ENCODE measurements at places on chromosomes 4 and X.

- DNase-seq: no peak
- H3K27ac ChIP-seq: no peak overlapping the region
- H3K27me3 ChIP-seq: no peaks in the 10 kb centered on the region
- no peaks in the 10 kb centered on the region for H3K36me3 ChIP-seq
- no peaks in the 10 kb centered on the region for H3K4me1 ChIP-seq
Observed at GRCh38 chr4:176588436-176588835, 204.3 kb downstream of the VEGFC start.

DNA sequence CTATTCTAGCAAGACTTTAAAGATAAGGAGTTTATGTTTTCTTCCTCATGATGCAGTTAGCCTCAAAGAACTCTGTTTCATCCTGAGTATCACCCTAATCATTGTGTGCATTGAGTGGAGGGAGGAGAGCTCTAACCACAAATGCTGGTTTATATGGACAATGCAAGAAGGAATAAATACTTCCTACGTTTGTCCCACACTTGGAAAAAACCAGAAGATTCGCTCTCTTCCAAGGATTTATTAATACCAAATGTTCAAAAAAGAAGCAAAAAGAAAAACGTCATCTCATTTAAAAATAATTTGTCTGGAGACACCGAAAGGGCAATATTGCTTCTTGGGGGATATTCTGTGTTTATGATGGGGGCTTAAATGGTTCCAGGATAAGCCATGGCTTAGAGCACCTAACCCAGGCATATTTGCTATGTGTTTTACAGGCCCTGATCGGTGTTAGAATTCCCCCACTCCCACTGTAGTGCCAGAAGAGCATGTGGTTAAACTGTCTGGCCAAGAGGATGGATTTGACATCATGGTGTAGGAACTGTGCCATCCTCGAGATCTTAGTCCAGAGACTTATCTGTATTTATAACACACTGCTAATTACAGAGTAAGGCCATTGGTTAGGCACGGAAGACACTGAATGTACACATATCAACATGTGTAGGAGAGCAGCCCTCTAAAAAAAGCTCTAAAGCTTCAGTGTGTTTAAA, 227.2 kb downstream of the ANK2 start:
- peaks cover 23% of the 10 kb centered on the region for H3K27me3 ChIP-seq
- no peak overlapping the region for H3K4me3 ChIP-seq
- no peak overlapping the region for H3K27ac ChIP-seq
- no peaks in the 10 kb centered on the region for H3K4me1 ChIP-seq
- no peak for DNase-seq

GRCh38 chr4:87045659-87046058, 110.8 kb downstream of the AFF1 start:
- peaks cover 30% of the 10 kb centered on the region for H3K4me1 ChIP-seq
- H3K4me3 ChIP-seq: no peak overlapping the region
- peaks cover 39% of the 10 kb centered on the region for H3K36me3 ChIP-seq

- H3K27ac ChIP-seq: no peak overlapping the region
- no peak for DNase-seq
- H3K36me3 ChIP-seq: no peaks in the 10 kb centered on the region
- H3K27me3 ChIP-seq: no peaks in the 10 kb centered on the region
- H3K4me1 ChIP-seq: no peaks in the 10 kb centered on the region
- no peak overlapping the region for H3K4me3 ChIP-seq
Observed at GRCh38 chrX:32896088-32896487, 315.3 kb downstream of the DMD start.

GRCh38 chr4:51995647-51996220, 24.4 kb downstream of the LRRC66 start:
- no peak overlapping the region for H3K27ac ChIP-seq
- H3K4me1 ChIP-seq: no peaks in the 10 kb centered on the region
- no peak overlapping the region for H3K4me3 ChIP-seq
- no peaks in the 10 kb centered on the region for H3K36me3 ChIP-seq
- no peaks in the 10 kb centered on the region for H3K27me3 ChIP-seq

DNA sequence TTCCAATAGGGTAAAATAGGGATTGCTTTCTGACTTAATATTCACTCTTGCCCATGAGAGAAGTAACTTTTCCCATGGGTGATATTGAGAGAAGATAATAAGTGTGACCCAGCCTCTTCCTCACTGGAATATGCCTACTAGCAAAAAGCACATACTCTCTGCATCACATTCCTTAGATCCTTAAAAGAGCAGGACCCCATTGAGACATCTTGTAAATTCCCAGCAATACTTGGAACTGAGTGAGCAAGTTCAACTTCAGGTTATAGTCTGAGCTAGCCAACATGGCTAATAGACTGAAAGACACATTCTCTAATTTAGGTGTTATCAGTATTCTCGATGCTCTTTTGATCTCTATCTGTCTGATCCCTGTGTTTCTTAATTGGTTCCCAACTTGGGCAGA, 1372.3 kb downstream of the STIM2 start:
- H3K4me1 ChIP-seq: no peaks in the 10 kb centered on the region
- H3K27ac ChIP-seq: no peak overlapping the region
- no peaks in the 10 kb centered on the region for H3K27me3 ChIP-seq
- H3K36me3 ChIP-seq: no peaks in the 10 kb centered on the region
- no peak for DNase-seq

GRCh38 chr4:98620087-98620784, 38.2 kb downstream of the TSPAN5 start:
- no peaks in the 10 kb centered on the region for H3K27me3 ChIP-seq
- H3K4me1 ChIP-seq: peaks cover 27% of the 10 kb centered on the region
- DNase-seq: no peak
- no peak overlapping the region for H3K4me3 ChIP-seq
- H3K36me3 ChIP-seq: no peaks in the 10 kb centered on the region

DNA sequence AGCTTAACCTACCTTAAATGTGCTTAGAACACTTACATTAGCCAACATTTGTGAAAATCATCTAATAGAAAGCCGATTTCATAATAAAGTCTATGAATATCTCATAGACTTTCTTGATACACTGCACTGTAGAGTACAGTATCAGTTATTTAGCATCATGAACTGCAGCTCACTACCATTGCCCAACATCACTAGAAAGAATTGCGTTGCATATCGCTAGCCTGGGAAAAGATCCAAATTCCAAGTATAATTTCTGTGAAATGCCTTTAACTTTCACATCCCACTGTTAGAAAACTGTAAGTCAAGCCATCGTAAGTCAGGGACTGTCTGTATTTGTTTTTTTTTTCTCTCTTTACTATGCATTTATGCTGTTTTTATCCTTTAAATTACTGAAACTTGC, 918.6 kb upstream of the PABPC4L start:
- H3K27ac ChIP-seq: no peak overlapping the region
- H3K36me3 ChIP-seq: no peaks in the 10 kb centered on the region
- H3K4me3 ChIP-seq: no peak overlapping the region
- H3K4me1 ChIP-seq: no peaks in the 10 kb centered on the region
- H3K27me3 ChIP-seq: no peaks in the 10 kb centered on the region

- DNase-seq: no peak
- H3K4me1 ChIP-seq: peaks cover 28% of the 10 kb centered on the region
- no peak overlapping the region for H3K27ac ChIP-seq
Observed at GRCh38 chr4:140374130-140374477, 658 bp downstream of the SCOC start.

All from activated T-helper 2 cell treated with anti-CD3 and anti-CD28 coated beads, Interferon-gamma antibody, Interleukin-2, Interleukin-4, amounts not matched to agents 10 μg/mL and 5 μg/mL and 100 μg/mL, durations not matched to agents 14 hours and 24 hours and 36 hours (primary cell).